Islet precursor cell (in vitro differentiated cells): ENCODE measurements at places on chromosomes 7 and 10.
A peak's percentile ranks its signal among the peaks of the same experiment; 100 is the strongest.

GRCh38 chr7:65002972-65003585 is 3.4 kb downstream of the ERV3-1 start:
- no peak for DNase-seq

- no peak for DNase-seq
These were observed 21.2 kb upstream of the RAMP3 start for GRCh38 chr7:45136106-45137060.

DNA sequence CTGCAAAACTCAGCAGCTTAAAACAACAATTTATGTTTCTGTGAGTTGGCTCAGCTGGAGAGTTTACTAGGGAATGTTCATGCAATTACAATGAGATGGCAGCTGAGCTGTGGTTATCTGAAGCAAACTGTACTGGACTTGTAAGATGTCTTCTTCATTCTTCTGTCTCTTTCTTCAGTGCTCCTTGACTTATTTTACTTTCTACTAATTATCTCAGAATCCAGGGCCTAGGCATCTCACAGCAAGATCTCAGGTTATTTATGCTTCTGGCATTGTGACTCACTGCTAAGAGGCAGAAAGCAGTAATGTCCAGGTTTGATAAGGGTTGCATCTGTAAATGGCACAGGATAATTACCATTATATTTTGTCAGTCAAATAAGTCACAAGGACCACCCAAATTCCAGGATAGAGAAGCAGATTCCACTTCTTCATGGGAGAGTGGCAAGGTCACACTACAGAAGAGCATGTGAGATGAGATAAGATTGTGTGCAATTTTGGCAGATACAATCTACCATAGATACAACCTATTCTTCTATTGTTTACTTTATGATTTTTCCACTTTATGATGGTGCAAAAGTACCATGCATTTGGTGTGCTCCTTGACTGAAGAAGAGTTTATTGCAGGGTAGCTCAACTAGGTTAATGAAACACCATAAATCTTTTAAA is 16.8 kb downstream of the VIM start:
- no peak for DNase-seq

DNA sequence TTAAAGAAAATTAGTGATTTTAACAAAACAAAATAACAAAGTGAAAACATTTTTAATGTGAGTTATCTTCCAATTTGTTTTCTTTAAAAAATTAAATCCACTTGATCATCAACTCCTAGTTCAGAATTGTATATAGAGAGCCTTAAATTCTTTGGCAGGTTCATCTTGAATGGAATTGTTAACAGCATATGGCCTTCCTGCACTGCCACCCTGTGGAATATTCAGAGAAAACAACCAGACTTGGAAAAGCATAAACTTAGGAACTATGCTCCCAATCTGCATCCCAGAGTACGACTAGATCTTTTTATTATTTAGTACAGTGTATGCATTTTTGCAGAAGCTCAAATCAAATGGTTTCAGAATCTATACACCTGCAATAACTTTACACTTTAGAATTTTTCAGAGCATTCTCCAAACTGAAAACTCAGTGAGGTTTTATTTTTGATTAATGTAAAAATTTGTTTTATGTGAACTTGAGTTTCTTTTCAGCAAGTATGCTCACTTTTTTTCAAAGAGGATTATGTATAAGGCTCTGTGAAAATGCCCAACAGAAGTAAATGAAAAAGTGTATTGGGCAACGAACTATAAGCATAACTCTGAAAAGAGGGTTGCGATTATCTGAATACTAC is 44.9 kb upstream of the ANK3 start:
- DNase-seq: no peak

DNA sequence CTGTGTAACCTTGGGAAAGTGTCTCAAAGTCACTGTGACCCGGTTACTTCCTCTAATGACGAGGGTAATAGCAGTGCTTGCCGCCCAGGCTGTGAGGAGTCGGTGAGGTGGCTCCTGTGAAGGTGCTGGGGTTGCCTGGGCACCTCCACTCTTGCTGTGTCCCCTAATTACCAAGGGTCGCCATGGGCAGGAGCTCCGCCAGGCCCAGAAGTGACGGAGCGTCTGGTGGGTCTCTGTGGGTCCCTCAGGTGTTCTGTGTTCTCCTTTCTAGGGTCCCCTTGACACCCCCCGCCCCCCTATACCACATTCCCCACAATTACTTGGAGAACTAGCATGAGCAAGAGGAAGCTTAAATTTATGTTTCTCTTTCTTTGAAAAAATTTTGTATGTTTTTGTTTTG is 161.5 kb downstream of the WDR37 start:
- DNase-seq: no peak

- peak; percentile 55 for DNase-seq
These were observed 18.0 kb upstream of the INPP5A start for GRCh38 chr10:132519382-132520176.

GRCh38 chr7:73433924-73434700 is 534 bp downstream of the FZD9 start:
- no peak for DNase-seq

DNA sequence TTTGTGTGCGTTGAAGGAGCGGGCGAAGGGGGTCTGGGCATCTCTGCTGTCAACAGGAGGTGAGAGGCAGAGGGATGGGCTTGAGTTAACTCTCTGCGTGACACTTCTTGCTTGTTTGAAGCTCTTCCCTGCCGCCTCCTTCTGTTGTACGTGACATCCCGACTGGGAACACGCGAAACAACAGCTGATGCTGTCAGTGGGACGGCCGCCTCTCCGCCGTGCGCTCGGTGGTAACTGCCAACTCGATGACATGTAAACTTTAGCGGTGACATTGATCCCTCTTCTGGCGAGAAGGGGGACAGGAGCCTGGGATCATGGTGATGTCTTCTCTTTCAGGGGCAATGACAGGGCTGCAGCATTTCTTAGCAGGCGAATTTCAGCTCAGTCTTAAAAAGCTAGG is 394.5 kb downstream of the TYW1 start:
- DNase-seq: no peak

GRCh38 chr10:60270426-60270825 is 119.2 kb downstream of the ANK3 start:
- DNase-seq: no peak

- peak; percentile 74 for DNase-seq
These were observed 102.8 kb upstream of the ZNF438 start for GRCh38 chr10:31134311-31134952.

DNA sequence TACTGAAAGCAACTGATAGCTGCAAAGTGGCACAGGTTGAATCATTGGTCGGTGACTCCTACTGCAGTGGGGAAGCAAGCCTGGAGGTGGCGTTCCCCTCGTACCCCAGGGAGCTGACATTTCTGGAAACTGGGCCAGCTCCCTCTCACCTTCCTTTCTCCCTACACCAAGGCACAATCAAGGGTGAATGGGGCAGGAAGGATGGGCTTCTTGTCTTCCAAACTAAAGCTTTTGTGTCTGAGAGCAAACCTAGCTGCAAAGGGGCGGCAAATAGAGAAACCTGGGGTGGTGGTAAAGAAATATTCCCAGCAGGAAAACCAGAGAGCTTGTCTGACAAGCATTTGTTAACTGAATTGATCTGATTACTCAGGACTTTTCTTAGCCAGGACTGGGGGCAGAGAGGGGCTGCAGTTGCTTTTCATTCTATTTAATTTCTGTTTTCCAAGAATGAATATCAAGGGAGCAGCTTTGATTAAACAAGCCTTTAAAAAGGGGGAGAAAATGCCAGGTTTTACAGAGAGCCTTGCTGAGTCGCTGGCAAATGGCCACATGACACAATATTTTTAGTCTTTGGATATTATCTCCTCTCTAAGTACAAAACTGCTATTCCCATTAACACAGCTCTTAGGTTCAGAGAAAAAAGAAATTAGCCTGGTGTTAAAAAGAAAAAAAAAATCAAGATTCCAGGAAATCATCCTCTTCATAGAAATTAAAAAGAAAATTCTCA is 27.8 kb downstream of the CDHR3 start:
- no peak for DNase-seq

GRCh38 chr10:31130406-31130805 is 98.7 kb upstream of the ZNF438 start:
- no peak for DNase-seq

- DNase-seq: no peak
These were observed 8.1 kb upstream of the SGCE start for GRCh38 chr7:94664023-94664422.

DNA sequence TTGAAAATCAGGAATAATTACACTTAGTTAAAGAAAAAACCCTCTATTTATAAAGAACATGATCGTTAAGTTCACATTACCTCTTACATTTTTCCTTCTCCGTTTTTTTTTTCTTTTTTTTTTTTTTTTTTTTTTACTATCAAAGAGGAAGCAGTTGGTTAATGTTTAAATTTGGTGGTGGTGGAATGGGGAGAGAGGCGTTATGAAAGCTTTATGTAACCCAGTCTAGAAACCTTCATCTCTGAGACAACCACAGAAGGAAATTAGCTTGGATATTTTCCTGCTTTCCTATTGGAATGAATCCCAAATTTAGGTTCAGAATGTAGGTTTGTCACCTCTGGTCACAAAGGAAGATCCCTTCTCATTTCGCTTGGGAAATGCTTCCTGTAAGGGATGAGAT is 31.5 kb upstream of the LHFPL3 start:
- no peak for DNase-seq

GRCh38 chr7:91459539-91459938 is 195.3 kb downstream of the FZD1 start:
- DNase-seq: no peak

- no peak for DNase-seq
These were observed 61.8 kb upstream of the SP4 start for GRCh38 chr7:21365866-21366624.

- peak; percentile 80 for DNase-seq
These were observed 226.4 kb upstream of the KLF14 start for GRCh38 chr7:130960208-130960988.
